ENCODE measurements at places on chromosomes 12 and 14. TPM values are rescaled to one million over a fixed set of nuclear protein-coding genes. Genes with fewer than 3 reads are reported as not detected.
A peak's percentile ranks its signal among the peaks of the same experiment; 100 is the strongest.

The HCAR1 gene
- not detected for total RNA-seq

The SLC5A8 gene
- not detected for total RNA-seq

- peak; percentile 50 for DNase-seq
Measured at GRCh38 chr14:55430024-55430690, 10.3 kb downstream of the TBPL2 start.

- DNase-seq, result no peak
Measured at GRCh38 chr12:105092336-105092735, 8.1 kb upstream of the ALDH1L2 start.

The ERP27 gene
- not detected for total RNA-seq

- no peak for DNase-seq
Measured at GRCh38 chr12:127145929-127146789, 1120.8 kb upstream of the TMEM132C start.

DNA sequence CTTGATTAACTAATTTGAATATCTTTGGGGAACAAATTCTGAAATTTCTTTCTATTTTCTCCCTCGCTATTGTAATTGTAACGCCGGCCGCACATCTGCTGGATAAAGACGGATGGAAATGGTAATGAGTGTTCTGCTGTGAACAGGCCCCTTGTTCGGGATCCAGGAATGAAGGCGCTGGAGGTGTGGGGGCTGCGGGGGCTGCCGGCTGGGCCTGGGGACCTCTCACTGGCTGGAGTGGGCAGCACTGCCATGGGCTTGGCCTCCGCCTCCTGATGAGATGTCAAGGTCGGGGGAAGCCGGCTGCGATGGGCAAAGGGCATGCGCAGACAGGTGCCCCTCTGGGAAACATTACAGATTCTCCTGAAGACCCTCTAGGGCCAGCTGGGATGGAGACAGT is 175.4 kb downstream of the PHETA1 start:
- DNase-seq, result no peak

The SETD1B gene
- total RNA-seq, result 4.8 TPM

The SERPINA3 gene
- not detected for total RNA-seq

DNA sequence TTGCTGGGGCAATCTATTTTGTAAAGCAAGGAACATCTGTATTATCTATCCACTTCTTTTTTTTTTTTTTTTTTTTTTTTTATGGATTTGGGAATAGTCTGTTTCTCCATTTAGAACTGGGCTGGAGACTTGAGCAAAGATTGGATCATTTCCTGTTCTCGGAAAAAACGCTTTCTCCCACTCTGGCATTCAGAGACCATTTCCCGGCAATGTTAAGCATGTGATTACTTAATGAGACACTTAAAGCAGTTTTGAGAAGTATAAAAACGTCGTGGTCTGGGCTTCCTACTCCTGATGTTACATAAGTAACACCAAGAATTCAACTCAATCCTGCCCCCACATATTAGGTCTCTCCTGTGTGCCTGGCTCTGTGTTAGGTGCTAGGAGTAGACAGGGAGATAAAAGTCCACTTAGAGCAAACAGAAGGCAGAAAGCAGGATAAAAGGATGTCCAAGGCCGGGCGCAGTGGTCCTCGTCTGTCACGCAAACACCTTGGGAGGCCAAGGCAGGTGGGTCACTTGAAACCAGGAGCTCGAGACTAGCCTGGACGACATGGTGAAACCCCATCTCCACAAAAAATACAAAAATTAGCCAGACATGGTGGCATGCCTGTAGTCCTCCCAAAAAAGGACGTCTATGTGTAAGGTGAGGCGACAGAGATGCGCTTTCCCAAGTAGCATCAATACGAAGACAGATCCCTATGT is 152.1 kb upstream of the GSC start:
- no peak for DNase-seq

- DNase-seq, result no peak
Measured at GRCh38 chr14:102571043-102571442, 21.4 kb upstream of the RCOR1 start.

GRCh38 chr12:58564721-58565120 is 355.6 kb downstream of the LRIG3 start:
- no peak for DNase-seq

- DNase-seq, result no peak
Measured at GRCh38 chr12:67545298-67545697, 103.2 kb upstream of the DYRK2 start.

DNA sequence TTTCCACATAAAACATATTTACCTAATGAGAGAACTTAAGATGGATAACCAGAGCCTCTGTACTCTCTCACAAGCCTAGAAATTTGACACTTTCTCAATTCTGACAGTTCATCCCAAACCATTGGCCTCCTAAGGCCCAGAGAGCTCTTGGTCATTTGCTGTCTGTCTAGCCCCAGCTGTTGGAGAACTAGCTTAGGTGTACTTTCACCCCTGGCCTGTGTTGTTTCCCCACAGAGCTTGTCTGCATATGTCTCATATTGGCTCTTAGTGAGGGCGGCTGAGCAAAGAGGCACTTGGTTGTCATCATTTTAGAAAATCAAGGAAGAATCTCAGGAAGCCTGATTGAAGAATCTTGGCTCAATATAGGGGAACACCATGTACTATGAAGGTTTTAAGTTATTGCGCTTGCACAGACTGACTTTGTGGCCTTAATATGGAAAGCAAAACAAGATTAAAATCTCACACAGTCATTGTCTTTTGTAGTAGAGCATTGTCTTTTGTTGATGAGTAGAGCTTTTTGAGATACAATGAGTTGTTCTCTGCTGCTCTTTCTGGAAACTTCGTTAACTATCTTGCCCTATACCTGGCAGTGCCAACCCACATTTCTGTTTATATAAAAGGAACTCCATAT is 324.6 kb downstream of the RAD51B start:
- no peak for DNase-seq

GRCh38 chr12:97939156-97939555 is 476.6 kb downstream of the RMST start:
- no peak for DNase-seq

DNA sequence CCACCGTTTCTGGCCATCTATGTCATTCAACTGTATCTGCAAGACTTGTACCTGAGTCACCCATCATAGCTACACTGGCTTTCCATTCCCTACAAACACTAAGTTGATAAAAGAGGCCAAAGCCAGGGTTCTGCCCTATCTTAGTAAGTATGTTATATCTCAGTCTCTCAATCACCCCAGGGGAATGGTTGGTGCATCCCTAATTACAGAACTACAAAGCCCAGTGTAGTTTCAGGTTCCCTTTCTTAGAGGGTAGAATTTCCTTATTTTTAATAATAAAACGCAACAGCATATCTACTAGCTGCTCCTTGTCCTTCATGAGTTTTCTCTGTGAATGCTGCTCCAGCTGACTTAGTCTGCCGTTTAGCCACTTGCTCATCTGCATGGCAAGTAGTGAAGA is 57.6 kb downstream of the ST8SIA1 start:
- no peak for DNase-seq

The FAM186B gene
- 0.23 TPM for total RNA-seq

DNA sequence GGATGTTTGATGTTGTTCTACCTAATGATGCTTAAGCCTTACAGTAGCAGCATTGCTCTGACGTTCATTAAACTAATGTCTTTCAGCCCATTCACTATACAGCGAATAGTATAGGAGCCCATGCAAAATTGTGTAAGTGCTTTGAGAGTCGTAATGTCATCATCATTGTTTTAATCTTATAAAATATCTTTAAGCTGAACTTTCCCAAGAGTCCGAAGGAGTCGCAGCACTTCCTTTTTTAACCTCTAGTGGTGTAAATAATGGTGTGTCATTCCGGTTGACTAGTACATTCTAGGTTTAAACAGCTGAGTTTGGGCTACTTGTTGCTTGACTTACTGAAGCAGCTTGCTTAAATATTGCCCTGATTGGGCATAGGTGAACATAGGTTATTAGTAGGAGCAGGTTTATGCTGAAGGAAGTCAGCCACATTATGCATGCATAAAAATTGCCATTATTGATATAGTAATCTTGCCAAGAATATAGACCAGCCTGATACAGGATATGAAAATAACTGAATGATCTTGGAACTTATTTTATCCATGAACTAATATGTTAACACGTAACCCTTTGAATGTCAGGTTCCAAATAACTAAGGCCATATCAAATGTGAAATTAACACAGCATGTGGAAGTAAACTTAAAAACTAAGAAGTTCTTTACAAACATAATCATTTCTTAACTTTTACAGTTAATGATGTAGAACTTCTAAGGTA is 2.6 kb downstream of the WNK1 start:
- DNase-seq, result peak; percentile 49

- no peak for DNase-seq
Measured at GRCh38 chr14:26276757-26277156, 321.1 kb downstream of the NOVA1 start.

The GLT1D1 gene
- not detected for total RNA-seq

The HOTAIR gene
- total RNA-seq, result not detected

- DNase-seq, result no peak
Measured at GRCh38 chr12:59076622-59077021, 156.3 kb upstream of the LRIG3 start.

DNA sequence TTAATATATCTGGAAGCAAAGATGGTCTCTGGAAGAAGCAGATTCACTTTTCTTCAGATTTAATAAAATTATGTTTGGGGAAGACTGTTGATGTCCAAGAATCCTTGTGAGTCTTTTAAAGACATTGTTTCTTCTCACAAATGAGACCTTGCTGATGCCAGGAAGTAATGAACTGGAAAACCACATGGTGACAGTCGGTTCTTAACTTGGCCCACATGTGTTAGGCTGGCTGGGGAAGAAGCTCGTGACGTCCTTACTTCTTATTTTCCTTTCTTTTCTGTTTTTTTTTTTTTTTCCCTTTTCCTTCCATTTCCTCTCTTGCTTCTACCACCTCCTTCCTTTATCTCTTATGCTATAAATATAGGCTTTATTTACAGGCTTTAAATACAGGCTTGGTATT is 950.2 kb downstream of the BCL11B start:
- DNase-seq, result no peak

DNA sequence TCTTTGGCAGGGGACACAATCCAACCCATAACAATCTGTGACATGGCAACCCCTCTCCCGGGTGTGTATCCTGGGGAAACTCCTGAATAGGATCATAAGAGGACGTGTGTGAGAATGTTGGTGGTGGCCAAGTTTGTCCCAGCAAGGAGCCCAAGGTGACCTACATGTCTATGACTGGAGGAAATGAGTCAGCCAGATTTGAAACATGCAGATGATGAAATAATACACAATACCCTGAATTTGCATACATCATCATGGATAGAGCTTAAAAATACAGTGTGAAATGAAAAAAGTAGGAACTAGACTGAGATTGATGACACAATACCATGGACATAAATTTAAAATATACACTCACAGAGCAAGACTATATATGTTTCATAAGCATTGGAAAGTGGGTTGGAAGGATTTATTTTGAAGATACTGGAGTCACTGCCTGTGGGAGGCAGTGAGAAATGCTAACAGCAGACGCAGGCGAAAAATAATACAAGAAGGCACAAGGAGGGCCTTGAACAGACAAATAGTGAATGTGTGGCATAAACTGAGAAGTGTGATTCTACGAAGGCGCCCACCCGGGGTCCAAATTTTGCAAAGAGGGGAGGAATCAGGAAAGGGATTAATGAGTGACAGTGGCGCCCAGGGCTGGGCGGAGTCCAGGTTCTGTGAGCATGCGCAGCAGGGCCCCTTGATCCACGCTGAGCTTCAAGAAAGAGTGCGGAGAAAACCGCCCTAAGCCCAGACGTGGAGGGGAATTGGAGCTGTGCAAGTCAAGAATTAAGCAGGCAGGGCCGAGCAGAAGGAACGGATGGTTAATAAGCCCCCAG is 7.0 kb upstream of the MAP1LC3B2 start:
- DNase-seq, result peak; percentile 43

GRCh38 chr14:29925101-29925722 is 2.4 kb downstream of the PRKD1 start:
- no peak for DNase-seq

The MFAP5 gene
- not detected for total RNA-seq

The PZP gene
- total RNA-seq, result not detected

DNA sequence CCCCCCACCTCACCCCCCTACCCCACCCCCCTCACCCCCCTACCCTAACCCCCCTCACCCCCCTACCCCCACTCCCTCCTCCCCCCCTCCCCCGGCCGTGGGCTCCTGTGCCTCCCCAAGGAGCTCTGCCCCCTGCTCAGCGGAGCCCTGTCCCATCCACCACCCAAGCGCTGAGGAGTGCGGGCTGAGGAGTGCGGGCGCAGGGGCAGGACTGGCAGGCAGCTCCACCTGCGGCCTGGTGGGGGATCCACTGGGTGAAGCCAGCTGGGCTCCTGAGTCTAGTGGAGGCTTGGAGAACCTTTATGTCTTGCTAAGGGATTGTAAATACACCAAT is 2.3 kb upstream of the JPH4 start:
- DNase-seq, result no peak

The DPPA3 gene
- not detected for total RNA-seq

The KRT75 gene
- total RNA-seq, result not detected

The CYP27B1 gene
- 5.4 TPM for total RNA-seq

DNA sequence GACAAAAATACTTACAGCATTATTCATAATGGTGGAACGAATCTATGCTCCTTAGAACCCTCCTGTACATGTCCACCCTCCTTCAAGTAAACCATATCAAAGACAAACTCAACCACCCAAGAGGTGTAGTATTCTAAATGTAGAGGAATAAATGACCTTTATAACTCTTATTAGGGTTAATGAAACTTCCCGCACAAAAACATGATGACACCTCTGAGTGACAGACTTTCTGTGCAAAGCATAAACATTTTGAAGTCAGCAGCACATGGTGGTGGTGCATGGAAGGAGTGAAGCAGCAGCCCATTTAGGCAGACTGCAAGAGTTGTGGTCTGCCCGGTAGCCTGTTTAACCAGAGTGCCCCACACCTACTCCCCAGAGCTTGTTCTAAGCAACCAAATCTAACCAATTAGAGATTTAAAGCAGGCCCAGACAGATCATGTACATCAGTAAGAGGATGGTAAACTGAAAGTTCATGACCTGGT is 615 bp upstream of the ASB8 start:
- no peak for DNase-seq

DNA sequence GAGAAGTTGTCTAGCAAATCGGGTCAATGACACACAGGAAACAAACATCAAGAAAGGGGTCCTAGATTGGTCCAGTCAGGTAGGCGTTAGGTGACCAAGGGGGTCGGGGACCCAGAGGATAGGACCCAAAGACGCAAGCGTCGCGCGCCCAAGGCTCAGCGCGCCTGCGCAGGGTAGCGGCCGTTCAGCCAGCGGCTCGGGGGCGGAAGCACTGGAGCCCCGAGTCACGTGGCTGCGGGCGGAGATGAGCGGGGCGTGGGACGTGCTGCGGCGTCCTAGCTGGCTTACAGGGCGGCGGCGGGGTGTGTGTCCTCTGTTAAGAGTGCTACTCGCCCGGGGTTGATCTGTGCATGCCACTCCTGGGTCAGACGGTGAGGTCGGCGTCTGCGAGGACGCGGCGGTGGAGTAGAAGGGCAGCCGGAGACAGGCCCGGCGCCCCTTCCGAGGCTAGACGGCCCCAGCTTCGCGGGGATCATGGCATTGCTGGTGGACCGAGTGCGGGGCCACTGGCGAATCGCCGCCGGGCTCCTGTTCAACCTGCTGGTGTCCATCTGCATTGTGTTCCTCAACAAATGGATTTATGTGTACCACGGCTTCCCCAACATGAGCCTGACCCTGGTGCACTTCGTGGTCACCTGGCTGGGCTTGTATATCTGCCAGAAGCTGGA is at the start of gene SLC35E3:
Gene SLC35E3 (plus strand): TSS at position 273 of the 668 bp plus-strand sequence. CDS start 202 bp downstream, at position 475.
- DNase-seq, result peak; percentile 90

GRCh38 chr12:62879691-62880090 is 55.3 kb downstream of the PPM1H start:
- DNase-seq, result no peak

- DNase-seq, result no peak
Measured at GRCh38 chr14:65170768-65171507, 68.6 kb upstream of the MAX start.
